RPMI7951 (cell line): ENCODE measurements at places on chromosomes 12 and 14. TPM values are rescaled to one million over a fixed set of nuclear protein-coding genes. Genes with fewer than 3 reads are reported as not detected.

The KRT79 gene
- 3.3 and 4.8 TPM in 2 replicates for total RNA-seq

The RPAP3 gene
- total RNA-seq = 20.1 and 24.6 TPM in 2 replicates

DNA sequence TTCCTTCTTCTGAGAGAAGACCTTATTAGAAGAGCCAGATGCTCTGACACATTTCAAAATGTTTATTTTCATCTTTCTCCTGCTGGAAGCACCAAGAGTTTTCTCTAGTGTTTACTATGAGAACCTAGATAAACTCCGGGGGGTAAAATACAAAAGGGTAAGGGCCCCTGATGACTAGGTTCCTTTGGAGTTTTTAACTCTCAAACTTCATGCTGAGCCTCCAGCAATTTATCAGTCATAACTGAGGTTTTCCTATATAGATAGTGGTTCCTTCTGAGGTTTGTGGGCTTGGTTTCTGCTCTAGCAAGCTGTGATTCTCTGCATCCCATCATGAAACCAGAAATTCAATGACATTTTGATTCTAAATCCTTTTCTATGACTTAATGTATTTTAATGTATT is 210.9 kb downstream of the LRFN5 start:
- no peak for DNase-seq

DNA sequence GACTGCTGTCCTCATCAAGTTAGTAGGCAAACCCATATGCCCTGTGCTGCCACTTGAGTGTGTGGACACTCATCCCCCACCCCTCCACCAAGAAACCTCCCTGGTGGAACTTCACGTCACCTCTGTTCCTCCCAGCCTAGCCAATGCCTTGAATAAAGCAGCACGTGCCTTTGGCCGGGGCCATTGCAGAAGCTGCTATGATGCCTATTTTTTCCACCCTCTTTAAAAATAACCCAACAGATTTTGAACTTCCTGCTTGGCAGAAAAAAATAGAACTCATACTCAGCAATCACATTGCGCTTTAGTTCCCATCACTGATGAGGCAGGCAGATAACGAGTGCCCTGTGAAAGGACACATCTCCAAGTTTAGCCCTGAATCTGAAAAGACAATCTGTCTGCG is 23.1 kb upstream of the PWP1 start:
- no peak for DNase-seq

DNA sequence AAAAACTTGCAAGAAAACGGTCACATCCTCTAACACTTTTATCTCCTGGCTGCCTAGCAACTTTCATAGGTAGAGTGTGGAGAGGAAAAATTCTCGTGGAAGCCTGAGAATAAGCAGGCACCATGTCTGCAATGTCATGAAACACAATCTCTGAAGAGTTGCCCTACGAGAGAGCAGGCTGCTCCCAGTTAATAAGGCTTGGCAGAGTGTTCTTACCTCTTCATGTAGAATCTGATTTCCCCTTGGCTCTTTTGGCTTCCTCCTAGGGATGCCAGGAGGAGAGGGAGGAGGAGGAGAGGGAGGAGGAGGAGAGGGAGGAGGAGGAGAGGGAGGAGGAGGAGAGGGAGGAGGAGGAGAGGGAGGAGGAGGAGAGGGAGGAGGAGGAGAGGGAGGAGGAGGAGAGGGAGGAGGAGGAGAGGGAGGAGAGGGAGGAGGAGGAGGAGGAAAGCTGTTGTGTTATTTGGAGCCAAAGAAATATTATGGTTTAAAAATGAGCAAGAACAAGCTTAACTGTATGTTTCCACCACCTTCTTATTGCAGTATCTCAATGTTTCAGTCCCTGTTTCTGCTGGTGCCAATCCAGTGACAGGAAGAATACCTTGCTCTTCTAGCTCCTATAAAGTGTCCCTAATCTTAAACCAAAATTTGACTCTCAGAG is 52.9 kb downstream of the EGLN3 start:
- no peak for DNase-seq

The CLEC4C gene
- total RNA-seq = not detected in 2 replicates

The DAO gene
- total RNA-seq = not detected in 2 replicates

DNA sequence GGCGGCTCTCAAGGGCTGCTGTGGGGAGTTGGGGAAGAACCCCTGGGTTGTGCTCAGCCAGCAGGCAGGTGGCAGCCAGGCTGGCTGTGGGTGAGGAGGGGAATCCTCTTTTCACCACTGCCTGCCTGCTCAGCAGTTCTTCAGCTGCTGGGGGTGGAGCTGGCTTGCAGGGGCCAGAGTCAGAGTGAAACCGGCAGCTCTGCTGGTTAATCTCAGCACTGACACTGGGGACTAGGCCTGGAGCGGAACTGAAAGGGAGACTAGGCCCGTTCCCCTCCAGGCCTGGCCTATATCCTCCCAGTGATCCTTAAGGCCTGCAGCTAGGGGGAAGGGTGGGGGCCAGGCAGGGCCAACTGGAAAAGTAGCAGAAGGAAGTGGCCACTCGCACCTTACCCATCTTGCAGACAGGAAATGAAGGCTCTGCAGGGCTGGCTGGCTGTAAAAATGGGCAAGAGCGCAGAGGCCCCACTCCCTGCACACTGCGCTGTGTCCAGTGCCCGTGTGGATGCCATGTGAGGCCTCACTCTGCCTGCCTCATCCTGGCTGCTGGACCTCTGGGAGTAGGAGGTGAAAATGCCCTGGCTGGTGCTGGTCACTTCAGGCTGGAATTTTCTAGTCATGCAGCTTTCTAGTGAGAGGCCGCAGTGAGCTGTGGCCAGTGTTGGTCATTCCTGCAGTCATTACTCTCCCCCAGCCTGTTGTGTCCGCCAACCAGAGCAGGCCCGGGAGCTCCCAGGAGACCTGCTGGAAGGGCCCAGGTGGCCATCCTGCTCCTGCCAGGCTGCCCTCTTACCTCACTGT is 39.4 kb downstream of the SH2B3 start:
- DNase-seq = peak; percentile 70

DNA sequence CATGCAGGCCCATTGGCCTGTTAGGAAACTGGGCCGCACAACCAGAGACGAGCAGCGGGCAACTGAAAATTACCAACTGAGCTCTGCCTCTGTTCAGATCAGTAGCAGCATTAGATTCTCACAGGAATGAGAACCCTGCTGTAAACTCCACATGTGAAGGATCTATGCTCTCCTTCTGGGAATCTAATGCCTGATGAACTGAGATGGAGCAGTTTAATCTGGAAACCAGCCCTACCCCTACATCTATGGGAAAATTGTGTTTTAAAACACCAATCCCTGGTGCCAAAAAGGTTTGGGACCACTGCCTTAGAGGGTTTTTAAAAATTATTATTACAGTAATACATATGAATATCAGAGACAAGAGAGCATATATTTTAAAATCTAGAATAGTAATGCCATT is 1144.5 kb downstream of the FSCB start:
- DNase-seq = no peak

- DNase-seq = no peak
Observed at GRCh38 chr12:7090222-7090998, 1.8 kb downstream of the C1R start.

DNA sequence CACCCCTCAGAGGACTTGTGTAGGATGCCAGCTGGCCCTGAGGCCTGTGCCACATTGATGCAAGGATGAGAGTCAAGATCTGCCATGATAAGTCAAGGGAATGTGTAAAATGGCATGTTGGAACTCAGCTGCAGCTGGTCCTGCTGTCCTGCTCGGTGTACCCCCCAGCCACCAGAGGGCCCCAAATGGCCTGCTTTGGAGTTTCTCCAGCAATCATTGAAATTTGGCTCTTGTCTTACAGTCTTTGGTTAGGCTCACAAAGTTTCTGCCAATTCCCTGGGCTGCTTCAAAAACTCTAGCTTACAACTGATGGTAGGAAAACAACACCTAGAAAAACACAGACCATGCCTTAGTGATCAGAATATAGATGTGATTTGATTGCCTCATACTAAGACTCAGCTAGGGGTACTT is 76.8 kb downstream of the HSD17B6 start:
- DNase-seq = peak; percentile 61

DNA sequence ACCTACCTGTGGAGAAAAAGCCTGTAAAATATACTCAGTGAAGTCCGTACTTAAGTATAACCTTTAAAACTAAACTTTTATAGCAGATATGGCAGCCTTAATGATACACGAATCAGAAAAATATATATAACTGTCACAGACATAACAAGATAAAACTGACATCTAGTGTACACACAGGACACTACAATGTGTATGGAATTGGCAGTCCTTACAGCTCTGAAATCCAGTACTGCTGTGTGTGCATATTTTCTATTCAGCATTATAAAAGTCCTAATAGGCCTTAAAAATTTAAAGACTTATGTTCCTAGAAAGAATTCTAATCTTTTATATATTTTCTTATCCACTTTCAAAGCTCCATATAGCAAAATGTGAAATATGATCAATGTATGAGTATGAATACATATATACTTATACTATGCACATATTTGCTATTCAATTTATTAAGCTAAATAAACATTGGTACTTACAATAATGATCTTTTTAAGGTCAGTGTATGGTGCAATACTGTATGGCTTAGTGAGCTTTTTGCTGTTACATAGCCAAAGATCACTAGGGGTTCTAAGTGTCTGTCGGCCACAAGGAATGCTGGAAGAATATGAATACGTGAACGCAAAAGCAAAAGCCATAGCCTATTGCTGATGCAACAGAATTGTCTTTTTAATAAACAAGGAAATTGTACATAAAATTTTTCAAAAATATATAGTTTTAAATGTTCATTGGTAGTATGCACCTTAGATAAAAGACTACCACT is 69.2 kb downstream of the C2CD5 start:
- no peak for DNase-seq

DNA sequence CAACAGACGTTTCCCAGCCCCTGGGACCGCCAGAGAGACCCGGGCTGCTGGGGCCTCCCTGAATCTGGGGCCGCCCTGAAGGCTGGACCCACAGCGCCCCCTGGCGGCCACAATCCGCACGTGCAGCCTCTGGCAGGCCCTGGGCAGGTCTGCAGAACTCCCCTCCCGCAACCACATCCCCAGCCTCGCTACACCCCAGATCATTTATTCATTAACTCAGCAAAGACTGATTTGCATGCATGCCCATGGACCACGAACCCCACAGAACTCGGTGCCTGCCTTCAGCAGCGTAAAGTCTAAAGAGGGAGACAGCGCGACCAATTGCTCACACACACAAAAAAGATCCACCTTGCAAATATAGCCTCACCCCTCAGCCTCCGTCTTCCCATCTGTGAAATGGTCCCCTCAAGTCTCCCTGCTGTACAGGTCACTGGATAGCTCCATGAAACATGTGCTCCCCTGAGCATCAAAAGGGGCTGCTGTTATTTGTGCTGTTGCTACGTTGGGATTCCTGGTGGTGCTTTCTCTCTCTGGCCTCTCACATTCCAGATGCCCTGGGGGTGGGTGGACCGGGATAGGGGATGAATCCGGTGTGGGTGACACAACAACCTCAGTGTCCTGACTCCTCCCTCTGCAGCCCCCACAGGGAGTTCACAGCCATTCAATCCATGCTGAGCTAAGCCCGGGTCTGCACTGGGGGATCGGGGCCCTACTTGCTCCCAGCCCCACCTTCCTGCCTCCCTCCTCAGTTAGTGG is 96.4 kb downstream of the SCARB1 start:
- DNase-seq = peak; percentile 72

DNA sequence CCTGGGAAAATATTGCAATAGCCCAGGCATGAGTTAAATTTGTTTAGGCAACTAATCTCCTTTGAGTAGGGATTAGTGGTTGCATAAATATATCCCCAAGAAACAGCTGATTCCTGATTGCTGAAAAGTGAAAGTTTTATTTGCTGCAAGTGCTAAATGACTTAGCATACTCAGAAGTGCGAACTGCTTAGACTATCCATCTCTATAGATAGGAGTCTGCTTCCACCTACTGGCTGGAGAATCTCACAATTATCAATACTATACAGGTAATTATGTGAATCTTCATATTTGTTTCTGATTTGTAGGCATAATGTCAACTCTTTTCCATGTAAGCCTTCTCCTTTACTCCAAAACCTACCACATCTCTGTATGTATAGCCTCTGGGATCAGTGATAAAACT is 12.0 kb upstream of the SLCO1B3 start:
- DNase-seq = no peak

DNA sequence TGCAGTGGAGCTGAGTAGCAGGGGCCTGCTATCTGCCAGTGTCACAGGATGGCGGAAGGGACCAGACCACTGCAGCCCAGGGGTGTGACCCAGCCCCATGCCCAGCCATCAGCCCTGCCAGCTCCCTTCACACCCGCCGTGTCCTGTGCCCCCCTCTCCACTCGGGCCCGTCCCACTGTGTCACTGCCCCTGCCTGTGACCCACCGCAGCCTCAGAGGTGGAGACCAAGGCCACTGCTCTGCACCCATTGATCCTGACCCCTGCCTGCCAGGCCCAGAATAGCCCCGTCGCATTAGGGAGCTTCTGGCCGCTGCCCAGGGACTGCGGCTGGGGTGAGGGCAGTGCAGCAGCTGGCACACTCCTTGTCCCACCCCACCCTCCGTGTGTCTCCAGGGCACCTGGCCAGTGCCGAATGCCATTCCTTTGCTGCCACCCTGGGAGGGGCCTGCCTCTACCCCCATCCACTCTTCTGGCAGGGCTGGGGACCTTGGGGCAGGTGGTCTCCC is 2.1 kb upstream of the CRIP2 start:
- no peak for DNase-seq

The BCAT1 gene
- 85.7 and 108 TPM in 2 replicates for total RNA-seq

The CTSG gene
- total RNA-seq = not detected in 2 replicates

- no peak for DNase-seq
Observed at GRCh38 chr12:107306141-107306659, 212.9 kb upstream of the CRY1 start.

The TMEM19 gene
- total RNA-seq = 40.2 and 49.7 TPM in 2 replicates

DNA sequence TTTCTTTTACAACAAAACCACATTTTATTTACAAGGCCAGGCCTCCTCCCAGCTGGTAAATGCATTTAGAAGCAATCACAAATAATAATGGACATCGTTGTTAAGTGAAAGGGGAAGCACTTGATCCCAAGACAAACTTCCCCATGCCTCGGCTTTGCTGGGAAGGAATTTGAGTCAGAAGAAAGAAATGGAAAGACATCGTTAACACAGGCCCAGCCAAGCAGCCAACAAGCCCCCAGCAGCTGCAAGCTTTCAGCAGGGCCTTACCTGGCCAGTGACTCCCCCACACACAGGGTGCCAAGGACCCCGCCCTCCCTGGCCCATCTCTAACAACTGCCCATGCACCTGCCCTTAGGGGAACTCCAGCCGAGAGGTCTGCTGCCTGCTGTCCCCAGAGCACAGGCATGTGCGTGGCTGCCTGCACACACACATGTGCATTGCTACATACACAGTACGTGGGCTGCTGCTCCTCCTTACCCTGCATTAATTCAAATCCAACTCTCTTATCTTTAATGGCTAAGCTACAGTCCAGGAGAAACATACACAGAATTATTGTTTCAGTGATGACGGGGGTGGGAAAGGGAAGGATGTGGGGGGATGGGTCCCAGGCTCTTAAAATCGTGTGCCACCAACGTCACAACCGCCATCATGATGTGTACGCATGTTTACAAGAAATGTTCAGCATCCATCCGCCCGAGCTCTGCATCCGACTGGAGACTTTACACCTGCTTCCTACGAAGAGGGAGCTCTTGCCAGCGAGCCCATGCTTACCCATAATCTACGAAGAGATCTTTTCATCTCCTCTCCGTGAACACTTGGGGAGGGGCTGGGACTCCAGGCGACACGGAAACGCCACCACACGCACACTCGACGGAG is 9.8 kb downstream of the BCL11B start:
- no peak for DNase-seq
